CD4-positive, alpha-beta T cell treated with Interleukin-2 at 100 ng/mL for 4 hours (primary cell): ENCODE measurements at places on chromosomes 1 and 21.
A peak's percentile ranks its signal among the peaks of the same experiment; 100 is the strongest.

DNA sequence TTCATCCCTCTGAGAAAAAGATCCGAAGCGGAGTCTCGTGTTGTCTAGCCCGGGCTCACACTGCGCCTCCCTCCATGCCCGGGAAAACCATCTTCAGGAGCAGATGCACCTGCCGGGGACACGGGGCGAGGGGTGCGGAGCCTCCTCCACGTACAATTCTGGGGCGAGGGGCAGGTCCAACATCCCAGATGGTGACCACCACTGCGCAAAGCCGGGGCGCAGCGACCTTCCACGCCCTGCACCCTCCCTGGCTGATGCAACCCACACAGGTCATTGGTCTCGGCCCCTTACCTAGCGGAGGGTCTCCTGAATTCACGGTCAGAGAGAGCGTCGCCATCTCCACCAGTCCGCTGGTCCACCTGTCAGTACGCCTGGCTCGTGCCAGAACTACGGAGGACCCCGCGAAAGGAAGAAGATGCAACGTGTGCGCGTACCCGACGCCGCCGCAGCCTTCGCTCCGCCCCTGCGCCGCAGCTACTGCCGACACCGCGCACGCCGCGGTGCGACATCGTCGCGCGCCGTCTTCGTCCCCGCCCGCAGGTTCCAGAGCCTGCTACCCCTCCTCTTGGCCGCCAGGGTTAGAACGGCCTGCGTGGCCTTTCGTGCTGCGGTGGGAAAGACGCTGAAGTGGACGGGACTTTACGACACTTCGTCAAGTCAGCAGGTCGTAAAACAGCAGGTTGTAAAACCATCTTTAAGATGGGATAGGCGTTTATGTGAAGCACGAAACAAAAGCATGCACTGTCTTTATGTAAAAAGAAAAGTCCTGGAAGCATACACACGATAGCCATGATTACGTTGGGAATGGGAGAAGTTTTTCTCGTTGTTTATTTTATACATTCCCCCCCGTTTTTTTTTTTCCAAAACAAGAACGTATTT lies at the start of gene EPRS1:
Gene EPRS1, minus strand, starts transcription at position 454 of the 879 bp plus-strand sequence. Its CDS starts 117 bp downstream, at position 337.
- DNase-seq, result peak; percentile 97

DNA sequence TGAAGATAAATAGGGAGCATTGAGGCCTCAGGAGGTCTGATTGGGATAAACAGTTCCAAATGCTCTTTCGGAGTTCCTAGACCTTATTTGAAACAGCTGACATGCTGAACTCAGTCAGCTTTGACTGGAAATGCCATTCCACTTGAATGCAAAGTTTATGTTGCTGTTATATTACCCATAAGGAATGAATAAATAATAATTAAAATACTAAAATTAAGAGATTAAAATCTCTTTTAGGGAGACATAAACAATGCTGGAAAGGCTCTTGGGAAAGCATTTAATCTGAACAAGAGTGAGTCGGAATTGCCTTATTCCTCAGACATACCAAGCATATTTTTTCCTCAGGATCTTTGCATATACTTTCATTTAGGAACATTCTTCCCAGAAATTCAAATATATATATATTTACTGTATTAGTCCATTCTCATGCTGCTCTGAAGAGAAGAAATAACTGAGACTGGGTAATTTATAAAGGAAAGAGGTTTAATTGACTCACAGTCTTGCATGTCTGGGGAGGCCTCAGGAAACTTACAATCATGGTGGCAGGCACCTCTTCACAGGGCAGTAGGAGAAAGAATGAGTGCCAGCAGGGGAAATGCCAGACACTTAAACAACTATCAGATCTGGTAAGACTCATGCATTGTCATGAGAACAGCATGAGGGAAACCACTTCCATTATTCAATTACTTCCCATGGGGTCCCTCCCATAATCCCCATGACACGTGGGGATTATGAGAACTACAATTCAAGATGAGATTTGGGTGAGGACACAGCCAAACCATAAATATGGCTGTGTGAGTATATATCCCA lies 318.2 kb upstream of the PLXNA2 start:
- no peak for DNase-seq

DNA sequence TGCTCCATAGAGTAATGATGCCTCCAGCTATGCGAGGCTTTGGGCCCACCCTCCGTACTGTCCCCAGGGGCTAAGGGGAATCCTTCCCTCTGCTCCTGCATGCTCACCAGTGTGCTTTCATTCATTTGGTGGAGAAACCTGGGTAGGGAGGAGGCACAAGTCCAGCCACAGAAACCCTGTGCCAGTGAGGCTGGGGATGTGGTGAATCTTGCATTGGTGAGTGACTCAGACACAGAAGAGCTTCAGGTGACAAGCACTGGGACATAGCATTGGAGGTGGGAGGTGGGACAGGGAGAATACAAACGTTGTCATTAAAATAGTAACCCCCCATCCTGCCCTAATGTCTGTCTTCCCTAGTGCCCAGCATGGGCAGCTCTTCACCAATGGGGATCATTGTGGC lies 5.2 kb downstream of the FCGR2A start:
- no peak for DNase-seq

DNA sequence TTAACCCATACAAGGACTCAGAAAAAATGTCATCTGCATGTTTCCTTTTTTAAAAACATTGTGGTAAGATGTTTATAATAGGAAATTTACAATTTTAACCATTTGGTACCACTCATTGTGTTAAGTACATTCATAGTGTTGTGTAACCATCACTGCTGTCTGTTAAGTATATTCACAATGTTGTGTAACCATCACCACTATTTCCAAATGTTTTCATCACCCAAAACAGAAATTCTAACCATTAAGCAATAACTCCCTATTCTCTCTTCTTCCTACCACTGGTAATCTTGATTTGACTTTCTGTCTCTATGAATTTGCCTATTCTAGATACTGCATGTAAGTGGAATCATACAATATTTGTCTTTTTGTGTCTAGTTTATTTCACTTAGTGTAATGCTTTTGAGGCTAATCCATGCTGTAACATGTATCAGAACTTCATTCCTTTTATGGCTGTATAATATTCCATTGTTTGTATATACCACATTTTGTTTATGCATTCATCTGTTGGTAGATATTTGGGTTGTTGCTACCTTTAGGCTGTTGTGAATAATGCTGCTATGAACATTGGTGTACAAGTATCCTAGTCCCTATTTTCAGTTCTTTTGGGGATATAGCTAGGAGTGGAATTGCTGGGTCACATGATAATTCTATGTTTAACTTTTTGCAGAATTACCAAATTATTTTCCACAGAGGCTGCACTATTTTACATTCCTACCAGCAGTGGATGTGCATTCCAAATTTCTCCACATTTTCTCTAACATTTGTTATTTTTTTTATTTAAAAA lies 14.1 kb downstream of the HIPK1 start:
- DNase-seq, result no peak

GRCh38 chr1:215466361-215466760 lies 100.7 kb upstream of the KCTD3 start:
- DNase-seq, result no peak

GRCh38 chr1:161705537-161705936 lies 1.5 kb upstream of the FCRLA start:
- no peak for DNase-seq

DNA sequence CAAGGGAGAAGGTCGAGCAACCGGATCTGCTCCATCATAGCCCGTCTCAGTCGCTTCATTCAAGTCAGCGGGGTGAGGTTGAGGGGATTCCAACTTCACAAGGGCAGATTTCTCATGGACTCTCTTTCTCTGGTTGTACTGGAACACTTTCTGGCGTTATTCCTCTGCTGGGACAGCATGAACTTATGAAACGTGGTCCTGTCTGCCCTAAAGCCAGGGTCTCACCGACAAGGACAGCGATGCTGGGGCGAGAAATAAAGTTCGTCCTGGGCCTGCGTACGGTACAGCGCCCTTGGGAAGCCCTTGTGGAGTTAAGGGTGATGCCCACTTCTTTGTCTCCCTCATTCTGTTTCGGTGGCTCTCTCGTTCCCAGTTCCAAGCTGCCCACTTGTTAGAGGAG lies 1.3 kb upstream of the FLVCR1 start:
- no peak for DNase-seq

- no peak for DNase-seq
Observed at GRCh38 chr1:74470936-74471335, 41.5 kb downstream of the LRRC53 start.

DNA sequence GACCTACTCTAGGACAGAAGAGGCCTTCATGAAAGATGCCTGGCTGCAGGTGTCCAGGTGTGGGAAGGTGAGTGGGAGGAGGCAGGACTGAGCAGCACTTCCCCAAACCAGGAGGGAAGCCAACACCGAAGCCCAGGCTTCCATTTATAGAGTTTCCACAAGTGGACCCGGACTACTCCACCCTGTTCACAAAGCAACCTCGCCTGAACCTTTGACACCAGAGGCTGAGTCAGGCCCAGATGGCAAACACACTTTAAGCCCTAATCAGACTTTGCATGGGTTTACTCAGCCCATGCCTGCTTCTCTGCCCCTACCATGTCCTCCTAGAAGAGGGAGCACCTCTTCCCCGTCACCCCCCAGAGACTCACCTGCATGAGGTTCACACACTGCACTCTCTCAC lies 14.0 kb downstream of the PRR9 start:
- no peak for DNase-seq

- no peak for DNase-seq
Observed at GRCh38 chr1:187197685-187198084, 368.9 kb downstream of the PLA2G4A start.

DNA sequence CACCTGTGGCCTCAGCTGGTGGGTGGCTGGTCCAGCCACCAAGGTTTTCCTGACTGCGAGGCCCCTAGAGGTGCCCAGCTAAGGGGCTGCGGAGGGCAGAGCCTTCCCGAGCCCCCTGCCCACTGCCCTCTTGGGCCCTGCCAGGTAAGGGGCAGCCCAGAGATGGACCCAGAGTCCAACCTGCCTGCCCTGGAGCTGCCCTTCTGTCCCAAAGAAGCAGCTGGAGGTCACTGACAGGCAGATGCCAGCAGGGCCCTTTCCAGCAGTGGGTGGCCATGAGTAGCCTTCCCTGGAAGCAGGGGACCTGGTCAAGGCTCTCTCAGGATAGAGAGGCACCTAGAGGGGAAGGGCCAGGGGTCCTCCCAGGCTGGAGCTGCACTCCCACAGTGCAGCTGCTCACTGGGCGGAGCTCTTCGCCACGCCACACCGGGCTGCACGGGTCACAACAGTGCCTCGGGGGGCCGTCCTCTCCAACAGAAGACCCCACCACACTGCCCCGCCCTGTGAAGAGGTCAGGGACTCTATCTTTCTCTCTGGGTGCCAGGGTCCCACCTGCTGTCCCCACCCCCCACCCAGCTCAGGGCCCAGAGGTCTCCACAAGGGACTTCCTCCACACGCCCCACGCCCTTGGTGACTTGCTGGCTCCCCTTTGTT lies 10.9 kb upstream of the GNB1 start:
- no peak for DNase-seq

DNA sequence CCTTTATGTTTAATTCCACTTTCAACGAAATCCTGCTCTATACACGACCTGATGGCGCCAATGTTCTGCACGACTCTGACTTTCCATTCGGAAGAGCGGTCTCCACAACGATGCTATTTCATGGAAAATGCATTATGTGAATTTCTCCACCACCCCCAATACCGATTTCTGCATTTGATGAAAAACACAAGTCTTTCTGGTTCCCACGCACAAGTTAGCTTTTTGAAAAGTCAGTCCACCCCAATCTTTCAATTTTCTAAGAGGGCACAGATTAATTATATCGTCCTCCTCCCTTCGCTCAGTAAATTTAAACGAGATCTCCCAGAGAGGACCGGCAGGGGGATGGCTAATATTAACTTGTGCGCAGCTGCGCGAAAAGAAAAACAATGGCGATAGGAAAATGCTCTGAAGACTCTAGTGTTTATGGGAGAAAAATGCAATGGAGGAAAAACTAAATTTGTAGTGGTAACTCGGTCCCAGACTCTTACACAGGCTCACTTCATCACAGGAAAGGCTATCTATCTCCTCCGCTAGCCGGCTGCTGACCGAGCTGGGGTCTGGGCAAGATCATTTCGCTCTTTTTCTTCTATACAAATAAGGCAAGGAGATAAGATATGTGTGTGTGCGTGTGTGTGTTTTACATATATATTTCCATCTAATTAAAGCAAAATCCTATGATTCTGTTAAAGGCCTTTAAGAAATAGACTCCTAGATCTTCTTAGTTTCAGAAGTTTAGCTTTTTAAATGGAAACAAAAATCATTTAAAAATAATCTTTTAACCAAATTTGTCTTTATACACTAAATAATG lies 1.2 kb upstream of the LHX8 start:
- no peak for DNase-seq

- no peak for DNase-seq
Observed at GRCh38 chr1:40945491-40945973, 34.0 kb upstream of the CTPS1 start.

GRCh38 chr1:4745560-4745959 lies 91.2 kb downstream of the AJAP1 start:
- no peak for DNase-seq

DNA sequence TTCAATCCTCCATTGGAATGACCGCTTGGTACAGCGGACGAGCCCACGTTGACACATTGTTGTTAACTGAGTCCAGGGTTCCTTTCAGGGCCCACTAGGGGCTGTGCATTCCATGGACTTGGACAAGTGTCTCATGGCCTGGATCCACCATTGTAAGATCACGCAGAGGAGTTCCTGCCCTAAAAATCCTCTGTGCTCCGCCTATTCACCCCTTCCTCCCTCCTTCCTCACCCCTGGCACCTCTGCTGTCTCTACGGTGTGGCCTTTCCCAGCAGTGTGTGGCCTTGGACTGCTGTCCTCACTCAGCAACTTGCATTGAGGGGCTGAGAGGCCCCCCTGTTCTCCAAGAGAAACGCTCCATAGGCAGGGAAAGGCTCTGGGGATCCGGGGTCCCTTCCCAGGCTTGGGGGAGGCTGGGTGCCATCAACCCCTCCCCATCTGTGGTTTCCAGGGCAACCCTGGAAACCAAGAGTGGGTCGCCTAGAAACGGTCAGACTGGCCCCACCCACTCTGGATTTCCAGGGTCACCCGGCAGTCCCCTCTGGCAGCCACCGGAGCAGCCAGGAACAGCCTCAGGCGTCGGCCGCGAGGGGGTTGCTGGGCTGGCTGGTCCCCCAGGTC lies 50.9 kb downstream of the MEGF6 start:
- no peak for DNase-seq

DNA sequence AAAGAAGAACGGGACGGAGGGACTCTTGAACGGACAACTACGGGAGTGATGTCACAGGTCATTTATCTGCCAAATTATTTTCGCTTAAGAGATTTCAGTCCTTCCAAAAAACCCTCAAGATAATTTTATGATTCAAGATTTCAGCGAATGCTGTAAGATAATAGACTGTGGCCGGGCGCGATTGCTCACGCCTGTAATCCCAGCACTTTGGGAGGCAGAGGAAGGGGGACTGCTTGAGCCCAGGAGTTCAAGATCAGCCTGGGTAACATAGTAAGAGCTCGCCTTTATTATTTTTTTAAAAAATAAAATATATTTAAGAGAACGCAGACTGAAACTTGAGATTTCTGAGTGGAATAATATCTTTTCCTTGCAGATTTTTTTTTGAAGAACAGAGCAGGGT lies 609 bp downstream of the RWDD2B start:
- DNase-seq, result no peak
